Activated CD8-positive, alpha-beta T cell treated with anti-CD3 and anti-CD28 coated beads, Interleukin-2, amount 10 ng/mL, durations not matched to agents 7 days and 5 days (primary cell): ENCODE measurements at places on chromosomes 11 and 22. TPM values are rescaled to one million over a fixed set of nuclear protein-coding genes. Genes with fewer than 3 reads are reported as not detected.

GRCh38 chr11:113952588-113952987, 22.3 kb upstream of the HTR3A start:
- DNase-seq, result no peak

GRCh38 chr11:34318111-34319037, 39.4 kb downstream of the ABTB2 start:
- no peak for DNase-seq

DNA sequence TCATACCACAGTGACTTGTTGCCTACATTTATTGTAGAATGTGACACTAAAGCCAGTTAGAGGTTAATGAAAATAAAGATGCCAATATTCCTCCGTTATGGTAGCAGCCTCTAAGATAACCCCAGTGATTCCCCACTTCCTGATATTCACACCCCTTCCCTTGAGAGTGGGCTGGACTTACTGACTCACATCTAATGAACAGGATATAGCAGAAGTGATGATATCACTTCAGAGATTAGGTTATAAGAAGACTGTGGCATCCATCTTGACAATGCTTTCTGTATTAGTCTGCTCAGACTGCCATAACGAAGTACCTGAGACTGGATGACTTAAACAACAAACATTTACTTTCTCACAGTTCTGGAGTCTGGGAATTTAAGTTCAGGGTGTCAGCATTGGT, 149.6 kb upstream of the MTNR1B start:
- DNase-seq, result no peak

- no peak for DNase-seq
These were observed 29.3 kb downstream of the FAT3 start for GRCh38 chr11:92253945-92254344.

- no peak for DNase-seq
These were observed 27.7 kb downstream of the MPPED1 start for GRCh38 chr22:43439368-43440103.

DNA sequence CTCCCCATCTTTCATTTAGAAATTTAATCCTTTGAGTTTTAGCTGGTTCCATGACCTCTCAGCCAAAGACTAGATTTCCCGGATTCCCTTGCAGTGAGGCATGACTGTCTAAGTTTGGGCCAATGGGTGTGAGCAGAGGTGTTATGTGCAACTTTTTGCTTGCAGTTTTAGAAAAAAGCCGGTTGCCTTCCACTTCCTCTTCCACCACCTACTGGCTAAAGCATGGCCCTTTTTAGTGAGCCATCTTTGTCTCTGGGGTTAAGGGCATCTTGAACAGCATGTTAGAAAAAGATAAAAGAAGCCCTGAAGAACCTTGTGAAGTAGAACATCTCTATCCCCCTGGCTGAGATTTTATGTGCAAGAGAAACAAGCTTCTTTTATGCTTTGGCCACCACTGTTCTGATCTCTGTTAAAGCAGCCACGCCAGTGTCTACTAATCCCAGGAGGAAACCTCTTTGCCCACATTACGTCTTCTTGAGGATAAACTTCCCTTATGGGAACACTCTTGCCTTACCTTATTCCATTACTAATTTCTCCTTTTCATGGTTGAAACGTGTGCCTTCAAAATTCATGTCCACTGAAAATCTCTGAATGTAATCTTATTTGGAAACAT, 279.9 kb downstream of the TENM4 start:
- no peak for DNase-seq

DNA sequence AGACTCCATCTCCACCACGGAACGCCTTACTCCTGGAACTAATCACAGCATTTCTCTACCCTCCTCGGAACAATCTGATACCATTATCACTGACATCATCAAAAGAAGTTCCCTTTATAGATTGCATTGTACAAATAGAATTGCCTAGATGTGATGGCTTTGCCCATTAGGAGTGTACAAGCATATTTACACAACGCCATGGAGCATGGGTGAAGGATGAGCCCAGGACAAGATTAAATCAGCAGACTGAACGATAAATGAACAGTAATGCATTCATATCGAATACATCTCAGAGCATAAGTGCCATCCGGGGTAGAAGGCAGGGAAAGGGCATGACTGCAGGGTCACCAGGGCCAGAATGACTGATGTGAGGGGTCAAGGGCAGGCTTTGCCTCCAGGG, 57.3 kb downstream of the KIRREL3 start:
- no peak for DNase-seq

GRCh38 chr11:116481126-116481675, 291.6 kb downstream of the BUD13 start:
- DNase-seq, result no peak

HMBS gene
- total RNA-seq, result 31.0 TPM
